ENCODE measurements at places on chromosomes 5 and 9. TPM values are rescaled to one million over a fixed set of nuclear protein-coding genes. Genes with fewer than 3 reads are reported as not detected.

The PCDHB7 gene
- 4.2 TPM for total RNA-seq

The PCDHGC5 gene
- 6.9 TPM for total RNA-seq

The SPINK5 gene
- total RNA-seq = 0.54 TPM

DNA sequence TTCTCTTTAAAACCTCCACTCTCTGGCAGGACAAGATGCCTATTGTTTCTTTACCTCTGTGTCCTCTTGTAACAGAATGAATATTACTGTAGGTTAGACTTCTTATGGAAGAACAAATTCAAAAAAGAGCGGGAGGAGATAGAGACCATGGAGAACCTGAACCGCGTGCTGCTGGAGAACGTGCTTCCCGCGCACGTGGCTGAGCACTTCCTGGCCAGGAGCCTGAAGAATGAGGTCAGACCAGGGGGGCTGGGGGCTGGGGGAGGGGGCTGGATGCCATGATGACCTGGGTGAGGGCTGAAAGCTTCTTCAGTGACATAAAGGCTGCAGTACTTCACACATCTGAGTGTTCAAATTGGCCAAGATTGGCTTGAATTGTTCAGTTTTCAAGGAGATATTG lies 61.4 kb downstream of the CFAP90 start:
- H3K4me3 ChIP-seq = no peak overlapping the region
- no peak overlapping the region for H3K27ac ChIP-seq
- no peaks in the 10 kb centered on the region for H3K27me3 ChIP-seq
- H3K4me1 ChIP-seq = no peaks in the 10 kb centered on the region

DNA sequence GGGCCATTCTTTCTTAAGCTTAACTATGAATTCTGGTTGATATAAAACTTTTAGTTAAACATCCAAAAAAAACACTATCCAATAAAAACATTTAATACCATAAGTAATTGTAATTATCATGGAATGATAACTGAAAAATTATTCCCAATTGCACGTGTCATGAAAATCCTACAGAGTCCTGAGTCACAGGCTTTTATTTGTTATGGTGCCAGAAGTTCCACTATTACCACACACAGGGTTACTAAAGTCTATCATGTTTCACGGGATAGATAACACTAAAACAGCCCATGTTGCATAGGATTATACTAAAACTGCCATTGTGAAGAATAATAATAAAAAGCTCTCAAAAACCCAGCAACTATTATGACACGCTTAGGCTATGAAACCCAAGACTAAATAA lies 1381.8 kb downstream of the EFNA5 start:
- no peak overlapping the region for H3K27ac ChIP-seq
- H3K4me3 ChIP-seq = no peak overlapping the region
- no peaks in the 10 kb centered on the region for H3K27me3 ChIP-seq
- no peak for DNase-seq
- no peaks in the 10 kb centered on the region for H3K36me3 ChIP-seq

DNA sequence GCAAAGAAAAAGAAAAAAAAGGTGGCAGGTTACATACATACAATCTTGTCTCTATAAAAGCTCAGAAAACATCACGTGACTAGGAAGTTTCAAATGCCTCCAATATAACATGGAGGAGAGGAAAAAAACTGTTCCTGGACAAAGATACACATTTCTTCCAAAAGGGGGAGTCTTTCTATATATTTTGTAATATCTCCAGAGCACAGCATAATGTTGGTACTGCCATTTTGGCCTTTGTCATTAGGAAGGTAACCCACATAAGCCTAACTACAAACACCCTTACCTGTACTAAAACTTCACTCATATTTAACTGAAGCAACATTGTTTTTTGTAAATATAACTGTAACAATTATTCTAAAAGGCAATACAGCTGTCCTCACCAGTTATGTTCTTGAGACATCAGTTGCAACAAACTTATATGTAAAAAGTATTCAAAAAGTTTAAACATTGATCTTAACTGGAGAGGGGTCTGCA lies 1.2 kb upstream of the BTF3 start:
- no peak overlapping the region for H3K27ac ChIP-seq
- peaks cover 24% of the 10 kb centered on the region for H3K4me1 ChIP-seq
- peak overlapping the region; percentile 95 for H3K4me3 ChIP-seq
- no peaks in the 10 kb centered on the region for H3K36me3 ChIP-seq
- no peaks in the 10 kb centered on the region for H3K27me3 ChIP-seq

The SNX2 gene
- 82.8 TPM for total RNA-seq

The ENTREP1 gene
- total RNA-seq = 0.81 TPM

DNA sequence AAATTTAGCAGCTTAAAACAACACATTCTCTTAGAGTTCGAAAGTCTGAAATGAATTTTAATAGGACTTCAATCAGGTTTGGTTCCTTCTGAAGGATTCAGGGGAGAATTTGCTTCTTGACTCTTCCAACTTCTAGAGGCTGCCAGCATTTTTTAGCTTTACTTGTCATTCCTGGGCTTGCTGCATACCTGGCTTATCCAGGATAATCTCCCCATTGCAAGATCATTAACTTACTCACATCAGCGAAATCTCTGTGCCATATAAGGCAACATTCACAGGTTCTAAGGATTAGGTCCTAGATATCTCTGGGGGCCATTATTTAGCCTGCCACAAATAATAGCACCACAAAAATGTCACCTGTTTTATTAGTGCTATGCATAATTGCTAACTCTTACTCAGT lies 46.2 kb upstream of the PCSK5 start:
- H3K4me3 ChIP-seq = no peak overlapping the region
- H3K27ac ChIP-seq = no peak overlapping the region
- no peak for DNase-seq
- H3K36me3 ChIP-seq = no peaks in the 10 kb centered on the region
- no peaks in the 10 kb centered on the region for H3K4me1 ChIP-seq
